NCI-H524 (cell line): ENCODE measurements at places on chromosomes 12 and 14.

DNA sequence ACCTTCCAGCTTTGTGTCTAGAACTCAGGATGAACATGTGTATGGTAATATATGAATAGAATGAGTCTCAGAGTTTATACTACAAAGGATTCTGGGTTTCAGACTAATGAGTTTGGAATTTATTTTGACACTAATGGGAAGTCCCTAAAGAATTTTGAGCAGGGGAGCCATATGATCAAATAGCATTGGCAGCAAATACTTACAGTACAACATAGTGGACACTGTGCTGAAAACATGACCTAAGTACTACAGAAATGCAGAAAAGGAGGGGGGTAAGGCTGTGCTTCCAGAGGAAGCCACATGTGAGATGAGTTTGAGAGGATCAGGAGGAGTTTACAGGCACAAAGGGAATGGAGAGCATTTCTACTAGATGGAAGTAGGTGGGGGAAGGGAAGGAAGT, 225.8 kb downstream of the C12orf42 start:
- no peak for DNase-seq

DNA sequence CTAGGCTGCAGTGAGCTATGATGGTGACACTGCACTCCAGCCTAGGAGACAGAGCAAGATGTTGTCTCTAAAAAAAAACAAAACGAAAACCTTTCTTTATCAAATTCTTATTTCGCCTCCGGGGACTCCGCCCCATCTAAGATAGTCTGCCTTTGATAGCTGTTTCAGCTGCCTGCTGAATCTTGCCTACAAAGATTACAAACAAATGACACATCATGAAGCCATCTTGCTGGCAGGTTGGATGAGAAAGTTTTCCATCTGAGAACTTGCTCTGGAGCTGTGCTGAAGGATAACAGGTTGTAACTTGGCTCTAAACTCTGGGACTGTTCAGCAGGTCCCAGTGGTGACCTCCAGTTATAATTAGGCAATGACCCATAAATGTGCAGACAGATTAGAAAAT, 41.8 kb upstream of the AEBP2 start:
- DNase-seq: no peak

GRCh38 chr12:104291867-104292524, 11.5 kb upstream of the EID3 start:
- peak; percentile 33 for DNase-seq

DNA sequence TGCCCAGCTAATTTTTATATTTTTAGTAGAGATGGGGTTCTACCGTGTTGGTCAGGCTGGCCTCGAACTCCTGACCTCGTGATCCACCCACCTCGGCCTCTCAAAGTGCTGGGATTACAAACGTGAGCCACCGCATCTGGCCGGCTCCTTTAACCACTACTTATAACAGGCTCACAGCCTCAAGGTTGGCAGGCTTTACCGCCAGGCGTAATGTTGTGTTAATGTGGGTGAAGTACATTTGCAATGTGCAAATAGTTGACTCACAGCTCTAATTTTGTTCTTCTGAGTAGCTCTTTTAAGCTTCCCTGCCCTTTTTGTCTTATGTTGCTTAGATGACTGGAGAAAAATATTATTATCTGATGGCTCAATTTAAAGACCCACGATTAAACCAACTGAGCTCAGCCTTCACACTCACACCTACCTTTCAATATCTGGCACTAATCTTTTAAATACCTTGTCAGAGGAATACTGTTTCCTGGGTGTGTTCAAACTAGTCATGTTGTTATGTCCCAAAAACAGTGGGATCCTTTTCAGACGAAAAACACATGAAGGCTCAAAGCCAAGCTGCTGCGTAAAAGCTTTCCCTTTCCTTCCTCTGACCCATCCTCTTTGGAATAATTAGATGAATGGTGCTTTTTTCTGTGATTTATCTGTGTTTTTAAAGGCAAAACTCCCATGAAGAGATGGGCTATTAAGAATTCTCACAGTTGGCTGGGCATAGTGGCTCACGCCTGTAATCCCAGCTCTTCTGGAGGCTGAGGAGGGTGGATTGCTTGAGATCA, 57.2 kb upstream of the USP44 start:
- DNase-seq: no peak

GRCh38 chr14:30520536-30520935, 38.4 kb upstream of the G2E3 start:
- DNase-seq: no peak

DNA sequence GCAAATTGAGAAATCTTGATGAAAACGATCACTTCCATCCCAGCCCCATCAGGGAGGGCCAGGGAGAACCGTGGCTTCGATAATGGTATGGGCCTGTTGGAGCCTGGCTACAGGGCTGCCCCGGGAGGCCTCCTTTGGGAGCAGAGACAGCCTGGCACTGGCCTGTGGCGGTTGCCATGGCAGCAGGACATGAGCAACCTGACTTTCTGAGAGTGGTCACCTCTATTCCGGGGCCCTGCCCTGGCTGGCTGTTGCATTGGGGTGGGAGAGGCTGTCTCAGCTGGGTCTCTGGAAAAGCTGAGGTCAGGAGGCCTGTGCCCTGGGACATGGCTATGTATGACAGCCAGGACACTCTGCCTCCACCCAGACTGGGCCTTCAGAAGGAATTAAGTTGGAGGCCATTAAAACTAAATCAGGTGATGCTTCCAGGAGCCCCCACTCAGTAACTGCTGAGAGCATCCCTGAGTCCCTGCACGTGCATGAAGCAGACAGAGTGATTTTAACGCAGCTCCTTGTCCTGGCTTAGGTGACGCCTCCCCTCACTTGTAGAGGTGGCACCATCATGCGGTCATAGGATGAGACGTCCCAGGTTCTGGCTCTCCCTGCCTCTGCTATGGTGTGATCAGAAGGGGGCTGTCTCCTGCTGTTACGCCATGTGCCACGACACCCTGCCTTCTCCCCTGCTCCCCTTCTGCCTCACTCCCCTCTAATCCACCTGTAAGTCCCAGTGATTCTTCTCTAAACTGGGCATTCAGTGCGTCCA, 126.3 kb downstream of the SLC25A47 start:
- peak; percentile 47 for DNase-seq

DNA sequence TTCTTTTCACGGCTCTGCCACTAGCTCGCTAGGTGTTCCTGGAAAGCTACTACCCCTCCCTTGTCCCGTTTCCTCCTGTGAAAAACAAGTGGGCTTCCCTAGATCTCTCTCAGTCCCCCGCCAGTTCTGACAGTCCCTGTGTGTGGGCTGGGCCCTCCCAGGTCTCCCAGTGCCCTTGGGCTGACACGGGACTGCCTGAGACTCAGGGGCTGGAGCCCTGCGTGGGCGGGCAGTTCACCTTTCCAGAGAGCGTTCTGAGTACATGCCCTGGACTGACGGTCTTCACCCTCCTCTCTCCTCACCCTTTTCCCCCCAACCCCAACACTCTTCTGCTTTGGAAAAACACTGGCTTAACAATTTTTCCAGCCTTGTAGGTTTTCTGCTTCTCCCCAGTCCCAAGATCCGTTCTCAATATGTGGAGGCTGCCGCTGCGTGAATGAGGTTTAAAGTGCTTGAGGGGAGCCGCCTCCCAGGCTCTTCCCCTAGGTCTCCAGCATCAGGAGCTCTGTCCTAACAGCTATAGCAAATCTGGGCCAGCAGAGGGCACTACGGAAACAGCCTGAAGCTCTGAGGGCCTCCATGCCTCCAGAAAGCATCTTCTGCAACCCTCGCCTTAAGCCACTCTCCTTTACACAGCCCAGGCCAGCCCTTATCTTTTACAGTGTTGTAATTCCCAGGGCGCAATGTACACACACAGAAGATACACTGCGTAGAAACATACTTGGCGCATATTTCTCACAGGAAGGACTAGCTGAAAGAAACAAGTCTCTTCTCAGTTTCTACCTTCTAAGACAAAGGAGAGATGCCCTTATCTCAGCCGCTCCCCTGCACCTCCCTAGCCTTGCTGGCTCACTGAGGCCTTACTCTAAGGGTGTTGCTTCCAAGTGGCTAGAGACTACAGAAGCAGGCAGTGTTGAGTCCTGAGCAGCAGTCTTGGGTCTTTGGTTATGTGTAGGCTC, 10.4 kb upstream of the DCD start:
- DNase-seq: peak; percentile 18

DNA sequence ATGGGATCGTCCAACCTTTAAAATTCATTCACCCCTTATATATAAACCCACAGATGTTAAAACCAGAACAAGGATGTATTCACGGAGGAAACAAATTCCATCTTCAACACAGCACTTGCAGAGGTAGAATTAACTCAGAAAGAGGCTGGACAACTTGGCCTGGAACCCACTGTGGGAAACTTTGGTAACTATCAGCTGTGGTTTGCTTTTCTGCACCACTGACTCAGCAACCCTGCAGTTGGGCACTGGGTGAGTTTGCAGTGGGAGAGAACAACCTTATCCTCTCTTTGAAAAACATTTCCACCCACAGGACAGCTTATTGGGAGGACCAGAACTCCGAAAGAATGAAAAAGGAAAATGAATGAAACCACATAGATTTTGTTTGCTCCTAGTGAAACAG, 66.3 kb downstream of the ZNF664 start:
- DNase-seq: no peak

DNA sequence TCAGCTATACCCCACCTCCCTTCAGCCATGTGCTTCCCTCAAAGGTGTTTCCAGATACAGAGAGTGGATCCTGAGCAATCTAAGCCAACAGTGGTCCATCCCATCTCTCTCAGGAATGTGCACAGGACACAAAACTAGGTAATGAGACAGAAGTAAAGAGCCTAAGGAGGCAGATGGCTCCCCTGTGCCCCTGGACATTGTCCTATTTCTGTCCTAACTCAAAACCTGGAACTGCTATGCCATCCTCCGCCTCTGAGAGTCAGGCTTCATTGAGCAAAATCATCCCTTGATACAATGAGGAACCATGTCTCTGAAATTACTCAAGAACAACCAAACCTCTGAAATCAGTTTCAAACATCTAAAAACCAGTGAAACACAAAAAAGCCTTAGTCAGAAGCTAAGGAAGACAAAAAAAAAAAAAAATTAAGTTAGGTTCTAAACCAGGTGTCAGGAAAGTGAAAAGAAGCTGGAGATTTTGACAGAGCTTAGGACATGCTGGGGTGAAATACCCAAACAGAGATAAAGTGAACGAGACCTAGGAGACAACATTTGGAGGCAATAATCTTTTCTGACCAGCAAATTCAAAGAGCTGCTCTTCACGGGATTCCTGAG, 200.3 kb upstream of the PLEKHG7 start:
- no peak for DNase-seq

GRCh38 chr14:76647697-76648298, 113.5 kb upstream of the VASH1 start:
- DNase-seq: peak; percentile 65

DNA sequence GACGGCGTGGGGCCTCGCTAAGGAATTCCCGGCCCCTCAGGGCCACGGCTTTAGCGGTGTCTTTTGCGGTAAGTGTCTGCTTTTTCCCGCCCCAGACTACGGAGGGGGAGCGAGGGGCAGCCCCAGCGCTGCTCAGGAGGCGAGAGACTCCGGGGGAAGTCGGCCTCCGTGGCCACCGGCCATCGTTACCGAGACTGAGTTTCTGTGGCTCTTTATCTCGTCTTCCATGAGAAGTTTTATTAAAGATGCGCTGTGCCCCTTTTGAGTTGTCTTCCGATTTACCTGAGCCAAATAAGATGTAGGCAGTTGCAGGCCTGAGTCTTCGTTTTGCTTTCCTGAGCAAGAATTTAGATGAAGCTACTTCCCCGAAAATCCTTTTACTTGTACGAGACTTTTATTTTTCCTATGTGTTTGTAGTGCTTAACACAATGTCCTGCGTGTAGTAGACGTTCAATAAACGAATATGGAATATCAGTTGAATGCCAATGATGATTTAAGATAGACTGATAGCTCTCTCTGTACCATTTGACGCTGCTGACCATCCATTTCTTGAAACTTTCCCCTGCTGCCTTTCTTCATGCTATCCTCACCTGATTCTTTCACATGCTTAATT, 462 bp downstream of the SRP54 start:
- DNase-seq: no peak

DNA sequence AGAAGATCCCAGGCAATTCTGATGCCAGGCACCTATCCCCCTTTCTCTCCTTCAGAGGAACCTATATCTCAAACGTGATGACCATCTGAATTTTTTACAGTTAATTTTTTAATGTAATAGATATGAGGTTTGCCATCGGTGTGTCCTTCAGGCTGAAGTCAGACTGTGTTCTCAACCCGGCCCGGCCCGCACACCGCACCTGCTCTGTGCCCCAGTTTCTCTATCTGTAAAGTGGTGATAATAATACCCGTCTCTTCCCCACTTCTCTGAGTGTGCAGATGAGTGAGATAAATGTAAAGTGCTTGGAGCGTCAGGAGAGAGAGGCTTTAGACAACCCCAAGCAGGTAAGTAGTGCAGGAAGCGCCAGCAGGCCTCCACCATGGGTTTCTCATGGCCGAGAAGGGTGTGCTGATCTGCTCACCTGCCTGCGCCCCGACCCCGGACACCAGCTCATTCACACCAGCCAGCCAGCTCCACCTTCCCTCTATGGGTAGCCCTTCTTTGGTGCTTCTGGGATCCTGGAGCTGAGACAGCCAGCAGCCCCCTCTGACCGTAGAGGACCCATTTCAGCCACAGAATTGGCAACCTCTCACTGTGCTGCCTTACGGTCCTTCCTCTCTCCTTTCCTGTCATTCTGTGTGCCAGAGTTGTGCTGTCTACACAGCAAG, 80.0 kb downstream of the ZFP36L1 start:
- no peak for DNase-seq

DNA sequence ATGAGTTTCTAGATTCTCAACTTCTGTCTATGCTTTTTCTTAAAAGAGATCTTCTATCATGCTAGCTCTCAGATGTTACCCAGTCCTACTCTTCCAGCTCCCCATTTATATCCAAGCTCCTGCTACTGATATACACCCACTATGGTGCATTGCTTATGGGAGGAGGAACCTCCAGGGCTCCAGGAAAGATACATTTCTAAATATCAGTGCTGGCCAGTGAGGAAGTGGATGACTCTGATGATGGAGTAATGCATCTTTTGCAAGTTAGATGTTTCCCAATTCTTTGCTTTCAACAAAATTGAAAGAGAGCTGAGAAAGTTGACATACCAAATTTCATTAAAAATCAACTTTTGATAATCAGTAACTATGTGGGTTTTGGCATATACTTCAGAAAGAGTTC, 105.7 kb upstream of the RESF1 start:
- no peak for DNase-seq

DNA sequence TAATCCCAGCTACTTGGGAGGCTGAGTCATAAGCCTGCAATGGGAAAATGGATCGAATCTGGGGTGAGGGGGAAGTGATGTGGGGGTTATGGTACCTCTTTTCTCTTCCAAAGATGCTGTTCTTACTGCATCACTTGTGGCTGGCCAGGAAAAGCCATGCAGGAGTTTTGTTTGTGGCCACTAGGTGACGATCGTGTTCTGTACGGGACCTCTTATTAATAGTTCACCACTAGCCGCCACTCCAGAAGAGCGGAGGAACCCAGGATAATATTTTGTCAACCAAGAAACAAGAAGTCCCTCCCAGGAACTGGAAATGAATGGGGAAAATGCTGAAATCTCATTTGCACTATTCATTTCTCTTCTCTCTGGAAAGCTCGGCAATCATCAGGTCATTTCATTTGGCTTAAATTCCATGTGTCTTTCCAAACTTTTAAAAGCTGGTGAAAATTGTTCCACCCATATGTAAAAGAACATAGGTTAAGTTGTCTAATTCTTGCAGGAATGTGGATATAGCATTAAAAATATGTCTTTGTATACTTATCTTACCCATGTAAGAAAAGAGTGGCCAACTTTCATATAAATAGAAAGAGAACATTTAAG, 8.9 kb downstream of the GPR65 start:
- DNase-seq: peak; percentile 74
